ENCODE measurements at places on chromosomes 1 and 21. TPM values are rescaled to one million over a fixed set of nuclear protein-coding genes. Genes with fewer than 3 reads are reported as not detected.

GRCh38 chr1:25575191-25575590 lies 31.8 kb downstream of the LDLRAP1 start:
- DNase-seq: no peak

GRCh38 chr1:156549390-156549789 lies 23.0 kb downstream of the IQGAP3 start:
- no peak for DNase-seq

OR2T29 gene
- not detected for total RNA-seq

DNA sequence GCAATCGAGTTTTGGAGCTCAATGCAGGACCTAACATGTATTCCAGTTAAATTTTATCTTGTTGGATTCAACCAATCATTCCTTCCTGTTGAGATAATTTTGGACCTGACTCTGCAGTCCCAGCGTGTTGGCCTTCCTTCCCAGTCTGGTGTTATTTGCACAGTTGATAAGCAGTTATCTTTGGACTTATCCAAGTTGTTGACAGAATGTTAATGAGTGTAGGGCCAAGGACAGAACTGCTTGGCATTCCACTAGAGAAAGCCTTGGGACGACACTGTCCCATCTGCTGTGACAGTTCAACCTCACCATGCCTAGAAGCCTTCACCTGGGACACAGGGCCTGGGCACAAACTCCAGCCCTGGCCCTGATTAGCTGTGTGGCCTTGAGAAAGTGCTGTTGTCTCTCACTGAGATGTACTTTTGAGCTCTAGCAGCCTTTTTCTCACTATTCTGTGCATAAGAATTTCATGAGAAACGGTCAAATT lies 104.1 kb upstream of the SLC25A33 start:
- DNase-seq: peak; percentile 84

HLX gene
- total RNA-seq: 11.0 TPM

GRCh38 chr1:59133997-59134396 lies 162.9 kb upstream of the FGGY start:
- DNase-seq: no peak

NPHS2 gene
- not detected for total RNA-seq

DNA sequence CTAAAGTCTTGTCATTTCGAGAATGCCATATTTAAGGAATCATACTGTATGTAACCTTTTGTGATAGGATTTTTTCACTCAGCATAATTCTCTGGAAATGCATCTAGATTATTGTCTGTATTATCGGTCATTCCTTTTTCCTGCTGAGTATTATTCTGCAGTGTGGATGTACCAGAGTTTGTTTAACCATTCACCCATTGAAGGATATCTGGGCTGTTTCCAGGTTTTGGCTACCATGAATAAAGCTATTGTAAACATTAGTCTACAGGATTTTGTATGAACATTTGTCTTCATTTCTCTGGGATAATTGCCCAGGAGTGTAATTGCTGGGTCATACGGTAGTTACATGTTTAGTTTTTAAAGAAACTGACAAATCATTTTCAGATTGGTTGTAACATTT lies 61.8 kb downstream of the ATP1A1 start:
- no peak for DNase-seq

GRCh38 chr1:200866521-200866920 lies 6.3 kb upstream of the GPR25 start:
- no peak for DNase-seq

DNA sequence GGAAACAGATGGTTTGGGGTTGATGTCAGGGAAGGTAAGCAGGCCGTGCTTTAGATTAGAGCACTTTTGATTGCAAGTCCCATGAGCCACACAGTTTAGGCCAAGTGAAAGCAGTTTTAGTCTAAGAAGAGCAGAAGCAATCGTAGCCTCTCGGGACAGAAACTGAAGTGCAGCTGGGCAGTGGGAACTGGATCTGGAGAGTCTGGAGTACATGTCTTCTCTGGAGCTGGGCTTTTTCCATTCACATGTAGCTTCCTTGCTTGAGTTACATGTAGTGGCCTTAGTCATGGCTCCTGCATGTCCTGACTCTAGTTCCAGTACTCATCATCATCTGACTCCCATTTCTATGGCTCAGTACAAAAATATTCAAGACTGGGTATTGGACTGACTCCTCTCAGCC lies 16.7 kb downstream of the CAMTA1 start:
- DNase-seq: no peak

- peak; percentile 82 for DNase-seq
These were observed 823 bp upstream of the SYF2 start for GRCh38 chr1:25232866-25233784.

NBPF3 gene
- total RNA-seq: 3.5 TPM

GRCh38 chr21:45404730-45405270 lies at the start of gene COL18A1:
Gene COL18A1 (plus strand): TSS chr21:45405165. CDS start chr21:45405231, 66 bp downstream.
- DNase-seq: no peak

DNA sequence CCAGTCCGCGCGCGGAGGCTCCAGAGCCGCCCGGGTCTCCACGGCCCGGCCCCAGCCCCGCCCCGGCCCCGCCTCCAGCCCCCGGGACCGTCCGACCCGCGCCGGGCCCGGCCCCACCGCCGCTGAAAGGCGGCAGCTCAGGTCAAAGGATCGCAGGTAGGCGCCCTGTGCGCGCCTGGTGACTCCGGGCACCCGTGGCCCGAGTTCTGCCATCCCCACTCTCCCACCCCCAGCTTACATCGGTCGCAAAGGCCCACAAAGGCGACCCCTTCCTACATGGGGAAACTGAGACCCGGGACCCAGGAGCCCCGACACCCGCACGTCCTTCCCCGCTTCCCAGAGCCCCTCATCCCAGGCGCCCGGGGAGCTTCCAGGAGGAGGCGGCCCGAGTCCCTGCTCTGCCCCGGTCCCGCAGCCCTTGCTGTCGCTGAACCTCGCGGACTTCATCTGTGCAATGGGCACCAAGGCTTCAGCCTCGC lies at the start of gene TMEM200B:
TMEM200B (minus strand) TSS at position 17 of the 479 bp plus-strand sequence. CDS start 2,075 bp downstream, outside the sequence.
- no peak for DNase-seq
